ENCODE measurements at places on chromosomes 3 and 15.
A peak's percentile ranks its signal among the peaks of the same experiment; 100 is the strongest.

DNA sequence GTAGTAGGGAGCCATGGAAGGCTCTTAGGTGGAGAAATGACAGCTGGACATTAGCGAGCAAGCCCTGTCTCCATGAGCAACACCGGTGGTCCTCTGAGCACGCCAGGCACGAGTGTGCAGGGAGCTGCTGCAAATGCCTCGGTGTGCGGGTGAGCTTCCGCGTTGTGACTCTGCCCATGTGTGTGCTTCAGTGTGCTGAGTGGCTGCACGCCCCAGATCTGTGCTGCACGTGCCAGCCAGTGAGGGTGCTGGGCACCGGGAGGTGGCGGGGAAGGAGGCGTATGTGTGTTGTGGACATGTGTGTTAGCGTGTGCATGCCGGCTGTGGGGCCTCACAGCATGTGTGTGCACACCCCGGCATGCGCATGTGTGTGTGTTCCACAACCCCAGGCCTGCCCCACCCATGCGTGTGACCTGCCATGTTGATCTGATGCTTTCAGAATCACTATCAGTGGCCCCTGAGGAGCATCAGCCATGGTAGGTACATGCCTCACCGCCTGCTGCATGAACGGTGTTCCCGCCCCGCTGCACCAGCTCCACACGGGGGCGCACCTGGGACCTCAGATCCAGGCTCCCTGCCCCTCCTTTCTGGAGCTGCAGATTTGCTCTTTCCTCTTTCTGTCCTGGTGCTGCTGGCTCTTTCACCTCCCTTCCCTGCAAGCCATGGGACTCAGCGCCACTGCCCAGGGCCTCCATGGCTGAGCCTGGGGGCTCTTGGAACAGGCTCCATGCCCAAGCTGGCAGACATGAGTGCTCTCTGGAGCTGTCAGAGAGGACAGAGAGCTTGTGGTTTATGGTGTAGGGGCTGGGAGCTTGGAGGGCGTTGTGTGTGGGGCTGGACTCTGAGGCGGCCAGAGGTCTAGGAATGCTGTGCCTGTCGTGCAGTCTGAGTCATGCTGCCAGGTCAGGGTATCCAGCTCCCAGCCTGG lies 169.4 kb downstream of the TBC1D2B start:
- peak; percentile 10 for DNase-seq

DNA sequence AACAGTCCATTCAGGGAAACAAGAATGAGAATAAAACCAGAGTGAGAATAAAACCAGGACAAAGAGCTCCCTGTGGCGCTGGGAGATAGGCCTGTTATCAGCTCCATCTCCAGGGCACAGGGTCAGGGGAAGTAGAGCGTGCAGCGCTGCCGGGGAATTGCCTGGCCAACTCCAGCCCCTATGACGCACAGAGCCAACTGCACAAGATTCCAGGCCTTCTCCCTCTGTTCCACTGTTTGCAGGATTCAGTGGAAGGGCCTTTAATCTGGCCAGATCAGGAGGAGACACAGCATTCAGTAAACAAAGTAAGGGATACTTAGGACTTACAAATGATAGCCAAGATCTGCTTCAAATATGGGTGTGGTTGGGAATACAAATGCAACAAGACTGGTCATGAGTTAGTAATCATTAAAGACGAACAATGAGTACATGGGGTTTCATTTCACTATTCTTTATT lies 49.4 kb downstream of the ITGB5 start:
- no peak for DNase-seq

GRCh38 chr3:150030841-150031240 lies 60.1 kb upstream of the PFN2 start:
- DNase-seq, result no peak

GRCh38 chr3:124787476-124788195 lies 57.4 kb downstream of the UMPS start:
- no peak for DNase-seq

DNA sequence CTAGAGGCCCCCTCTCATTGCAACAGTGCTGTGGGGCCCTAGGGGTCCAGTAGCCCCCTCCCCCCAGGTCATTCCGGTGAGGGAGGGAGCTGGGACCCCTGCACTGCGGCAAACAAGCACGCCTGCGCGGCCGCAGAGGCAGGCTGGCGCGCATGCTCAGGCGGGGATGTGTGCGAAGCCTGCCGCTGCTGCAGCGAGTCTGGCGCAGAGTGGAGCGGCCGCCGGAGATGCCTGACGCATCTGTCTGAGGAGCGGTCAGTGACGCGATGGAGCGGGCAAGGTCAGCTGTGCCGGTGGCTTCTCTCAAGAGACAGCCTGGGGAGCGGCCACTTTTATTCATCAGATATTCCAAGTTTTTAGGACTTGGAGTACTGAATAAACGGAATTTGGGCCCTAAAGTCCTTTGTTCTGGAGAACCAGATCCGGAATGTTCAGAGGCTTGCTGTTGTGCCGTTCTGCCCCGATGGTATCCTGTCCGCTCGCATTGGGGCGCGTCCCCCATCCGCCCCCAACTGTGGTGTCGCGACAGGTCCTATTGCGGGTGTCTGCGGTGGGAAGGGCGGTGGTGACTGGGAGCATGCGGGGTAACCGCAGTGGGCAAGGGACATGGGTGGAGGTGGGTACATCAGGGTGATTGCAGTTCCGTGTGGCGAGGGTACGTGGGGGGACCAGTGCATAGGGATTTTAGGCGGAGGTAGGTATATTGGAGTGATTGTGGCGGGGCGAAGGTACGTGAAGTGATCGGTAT lies at the start of the genes SNRPN and SNURF:
TSS of gene SNRPN (plus strand) at position 205 of the 748 bp plus-strand sequence. CDS start 19,467 bp downstream, outside the sequence.
TSS of gene SNURF (plus strand) at position 205 of the 748 bp plus-strand sequence. CDS start at position 267, 62 bp downstream.
- DNase-seq, result peak; percentile 68

GRCh38 chr3:125148836-125149235 lies 63.7 kb downstream of the SLC12A8 start:
- DNase-seq, result no peak

- DNase-seq, result no peak
Measured at GRCh38 chr3:132645058-132645457, 14.6 kb downstream of the ACAD11 start.

DNA sequence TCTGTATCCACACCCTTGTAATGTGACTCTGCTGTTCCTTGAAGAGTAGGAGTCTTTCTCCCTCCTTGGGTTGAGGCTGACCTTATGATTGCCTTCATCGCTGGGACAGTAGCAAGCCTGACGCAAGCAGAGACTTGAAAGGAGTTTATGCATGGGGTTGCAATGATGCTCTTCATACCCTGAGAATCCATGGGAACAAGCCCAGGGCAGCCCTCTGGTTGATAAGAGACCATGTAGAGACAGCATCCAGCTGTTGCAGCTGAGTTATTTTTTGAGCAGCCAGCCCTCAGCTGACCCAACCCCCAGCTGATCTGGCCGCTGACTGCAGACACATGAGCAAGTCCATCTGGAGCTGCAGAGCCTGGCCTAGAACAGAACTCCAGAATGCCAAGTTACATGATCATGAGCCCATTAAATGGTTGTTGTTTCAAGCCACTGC lies 60.6 kb upstream of the ARNT2 start:
- no peak for DNase-seq

DNA sequence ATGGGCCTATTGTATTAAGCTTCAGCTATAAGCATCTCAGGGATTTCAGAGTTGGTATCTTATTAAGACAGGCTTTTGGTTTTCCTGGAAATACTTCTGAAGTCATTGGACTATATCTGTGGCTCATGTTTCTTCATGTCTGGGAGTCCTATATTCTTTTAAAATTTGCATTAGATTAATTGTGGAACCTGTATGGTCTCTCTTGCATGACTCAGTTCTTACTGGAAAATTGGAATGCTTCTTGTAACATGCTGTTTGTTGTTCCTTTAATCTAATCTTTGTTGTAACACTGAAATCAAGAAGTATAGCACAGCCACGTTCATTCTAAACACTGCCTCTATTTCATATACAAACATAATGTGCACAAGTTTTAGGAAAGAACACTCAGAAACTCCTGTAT lies 208.1 kb downstream of the RBMS3 start:
- DNase-seq, result no peak

GRCh38 chr3:184040010-184040409 lies 8.5 kb downstream of the HTR3D start:
- no peak for DNase-seq

GRCh38 chr3:129021140-129021551 lies 20.0 kb downstream of the EFCC1 start:
- DNase-seq, result no peak

DNA sequence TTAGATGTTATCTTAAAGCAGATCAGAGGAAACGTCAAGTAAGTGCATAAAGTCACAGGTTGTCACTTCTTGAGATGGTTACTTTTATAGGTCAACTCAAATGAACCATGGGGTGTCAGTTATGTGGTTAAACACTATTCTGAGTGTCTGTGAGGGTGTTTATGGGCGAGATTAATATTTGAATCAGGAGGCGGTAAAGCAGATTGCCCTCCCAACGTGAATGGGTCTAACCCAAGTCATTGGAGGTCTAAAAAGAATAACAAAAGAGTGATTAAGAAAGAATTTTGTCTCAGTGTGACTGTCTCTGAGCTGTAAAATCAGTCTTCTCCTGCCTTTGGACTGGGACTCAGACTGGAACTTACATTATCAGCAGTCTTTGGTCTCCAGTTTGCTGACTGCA lies 977.5 kb downstream of the NAALADL2 start:
- DNase-seq, result no peak

- DNase-seq, result no peak
Measured at GRCh38 chr3:128606094-128606493, 44.5 kb downstream of the RPN1 start.

All from CD4-positive, alpha-beta T cell treated with Interleukin-17A for 1 hour (primary cell).